Stimulated activated CD8-positive, alpha-beta memory T cell treated with anti-CD3 and anti-CD28 coated beads, Interleukin-7, amount 100 ng/mL, for 4 hours (primary cell): ENCODE measurements at places on chromosomes 5 and 9.

DNA sequence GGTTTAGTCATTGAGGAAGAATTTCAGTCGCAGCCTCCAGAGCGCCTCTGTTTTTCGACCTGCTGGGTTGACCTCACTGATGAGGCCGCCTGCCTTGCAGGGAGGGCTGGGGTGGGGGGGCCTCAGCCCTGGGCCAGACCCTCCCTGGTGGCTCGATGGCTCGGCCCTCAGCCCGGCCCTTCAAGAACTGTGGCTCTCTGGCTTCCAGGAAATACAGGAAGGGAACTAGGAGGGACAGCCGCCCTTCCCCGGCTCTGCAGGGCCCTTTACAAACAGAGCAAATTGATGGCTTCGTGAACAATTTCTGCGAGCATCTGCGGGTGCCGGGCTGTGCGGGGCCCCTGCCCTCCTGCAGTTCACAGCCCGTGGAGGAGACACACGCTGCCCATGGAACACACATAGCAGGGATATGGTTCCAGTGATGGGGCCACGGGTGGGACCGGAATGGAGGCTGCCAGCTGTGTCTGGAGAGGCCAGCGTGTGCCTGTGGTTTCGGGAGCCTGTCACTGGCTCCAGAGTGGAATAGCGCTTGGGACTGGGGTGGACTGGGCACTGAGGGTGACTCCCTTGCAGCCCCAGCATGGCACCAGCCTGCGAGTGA, 39.6 kb downstream of the COL5A1 start:
- DNase-seq = no peak

DNA sequence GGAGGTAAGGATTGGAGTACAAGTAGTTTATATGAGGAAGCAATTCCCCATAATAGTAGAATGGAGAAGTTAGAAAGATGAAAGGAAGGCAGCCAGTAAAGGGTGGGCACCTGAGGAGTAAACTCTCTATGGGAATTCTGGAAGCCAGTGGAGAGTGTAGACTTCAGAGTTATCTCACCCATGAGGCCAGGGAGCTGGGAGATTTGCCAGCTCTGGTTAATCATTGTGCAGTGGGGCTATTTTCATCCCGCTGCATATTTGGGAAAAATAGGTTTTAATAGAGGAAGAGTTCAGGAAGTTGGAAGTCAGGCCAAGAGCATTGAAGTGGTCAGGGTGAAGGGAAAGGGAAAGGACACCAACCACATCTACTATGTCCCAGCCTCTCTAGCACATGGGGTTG, 242.3 kb upstream of the BRINP1 start:
- no peak for DNase-seq

DNA sequence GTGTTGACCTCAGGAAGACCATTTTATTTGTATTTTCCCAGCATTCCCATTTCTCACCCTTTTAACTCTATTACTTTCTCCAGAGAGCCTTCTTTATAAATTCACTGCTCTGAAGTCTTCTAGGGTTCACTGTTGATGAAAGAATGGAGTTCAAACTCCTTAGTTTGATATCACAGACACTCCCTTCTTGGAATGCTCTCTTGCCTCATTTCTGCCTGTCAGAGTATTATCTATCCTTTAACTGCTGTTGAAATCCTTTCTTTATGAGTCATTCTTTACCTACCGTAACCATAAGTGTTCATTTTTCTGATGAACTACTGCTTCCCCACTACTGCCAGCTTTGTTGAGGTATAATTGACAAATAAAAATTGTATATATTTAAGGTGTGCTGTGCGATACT, 4.3 kb downstream of the RIC1 start:
- DNase-seq = no peak

- DNase-seq = no peak
Observed at GRCh38 chr5:88058625-88059024, 210.0 kb downstream of the TMEM161B start.

GRCh38 chr9:128733256-128733655, 9.3 kb upstream of the ZDHHC12 start:
- no peak for DNase-seq

GRCh38 chr5:56558131-56558745, 257.1 kb upstream of the MAP3K1 start:
- DNase-seq = no peak

- no peak for DNase-seq
Observed at GRCh38 chr9:71725590-71726338, 42.5 kb downstream of the CEMIP2 start.

DNA sequence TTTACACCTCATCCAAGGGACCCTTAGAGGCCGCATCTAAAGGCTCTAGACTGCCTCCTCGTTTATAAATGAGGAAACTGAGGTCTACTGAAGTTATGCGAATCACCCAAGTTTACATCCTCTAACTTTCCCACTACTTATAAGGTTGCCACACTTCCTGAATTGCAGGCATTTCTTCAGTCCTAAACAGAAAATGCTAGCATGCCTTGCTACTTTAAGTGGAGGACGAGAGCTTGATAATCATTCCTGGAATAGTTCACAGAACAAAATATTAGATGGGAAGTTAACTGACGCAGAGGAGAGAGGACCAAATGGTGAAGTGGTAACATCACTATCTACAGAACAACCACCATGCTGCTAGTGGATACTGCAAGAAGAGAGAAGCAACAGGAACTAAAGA, 85.8 kb downstream of the GNAQ start:
- DNase-seq = no peak

- no peak for DNase-seq
Observed at GRCh38 chr5:169668732-169669131, 31.7 kb downstream of the DOCK2 start.

- no peak for DNase-seq
Observed at GRCh38 chr5:38871790-38872551, 26.2 kb downstream of the OSMR start.

DNA sequence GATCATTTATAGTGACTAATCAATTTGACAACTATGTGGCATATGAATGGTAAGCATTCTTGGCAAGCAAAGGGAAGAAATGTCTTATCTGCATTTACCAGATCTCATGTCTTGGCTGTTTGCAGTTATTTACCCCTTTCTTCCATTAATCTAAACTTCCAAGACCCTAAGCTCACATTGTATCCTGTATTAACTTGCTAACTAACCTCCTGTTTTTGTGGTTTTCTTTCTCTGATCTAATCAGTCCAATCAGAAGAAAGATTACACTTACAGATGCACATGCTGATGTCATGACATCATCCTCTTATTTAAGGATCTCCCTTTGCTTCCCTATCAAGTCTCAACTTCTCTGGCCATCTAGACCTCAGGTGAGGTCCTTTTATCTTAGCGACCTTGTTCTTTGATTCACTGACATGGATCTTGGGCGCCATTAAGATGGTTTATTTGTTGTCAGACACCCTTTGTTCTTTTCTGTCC, 95.5 kb downstream of the F2RL2 start:
- no peak for DNase-seq

DNA sequence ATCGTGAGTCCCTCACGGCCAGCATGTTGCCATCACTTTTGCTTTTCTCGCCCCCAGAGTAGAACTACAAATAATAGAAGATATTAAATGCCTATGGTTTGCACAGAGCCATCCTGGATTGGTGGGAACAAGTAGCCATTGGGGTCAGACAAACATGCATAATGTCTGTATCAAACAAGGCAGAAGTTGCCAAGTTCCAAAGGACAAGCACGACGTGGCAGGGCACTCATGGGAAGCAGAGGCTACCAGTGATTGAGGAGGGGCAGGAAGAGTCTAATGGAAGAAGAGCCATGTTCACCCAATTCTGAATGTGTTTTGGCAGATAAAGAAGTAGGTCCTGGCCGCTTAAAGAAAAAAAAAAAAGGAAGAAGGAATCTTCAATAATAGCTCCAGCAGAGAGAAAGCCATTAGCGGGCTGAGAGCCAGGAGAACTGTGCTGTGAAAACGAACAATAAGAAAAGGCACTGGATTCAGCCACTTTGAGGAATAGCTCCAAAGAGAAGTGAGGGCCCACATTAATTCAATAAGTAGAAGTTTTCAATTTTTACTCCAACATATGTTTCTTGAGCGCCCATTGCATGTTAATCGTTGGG, 153.7 kb upstream of the ADCY2 start:
- DNase-seq = no peak

GRCh38 chr5:14465116-14465515, 116.5 kb upstream of the OTULINL start:
- no peak for DNase-seq

DNA sequence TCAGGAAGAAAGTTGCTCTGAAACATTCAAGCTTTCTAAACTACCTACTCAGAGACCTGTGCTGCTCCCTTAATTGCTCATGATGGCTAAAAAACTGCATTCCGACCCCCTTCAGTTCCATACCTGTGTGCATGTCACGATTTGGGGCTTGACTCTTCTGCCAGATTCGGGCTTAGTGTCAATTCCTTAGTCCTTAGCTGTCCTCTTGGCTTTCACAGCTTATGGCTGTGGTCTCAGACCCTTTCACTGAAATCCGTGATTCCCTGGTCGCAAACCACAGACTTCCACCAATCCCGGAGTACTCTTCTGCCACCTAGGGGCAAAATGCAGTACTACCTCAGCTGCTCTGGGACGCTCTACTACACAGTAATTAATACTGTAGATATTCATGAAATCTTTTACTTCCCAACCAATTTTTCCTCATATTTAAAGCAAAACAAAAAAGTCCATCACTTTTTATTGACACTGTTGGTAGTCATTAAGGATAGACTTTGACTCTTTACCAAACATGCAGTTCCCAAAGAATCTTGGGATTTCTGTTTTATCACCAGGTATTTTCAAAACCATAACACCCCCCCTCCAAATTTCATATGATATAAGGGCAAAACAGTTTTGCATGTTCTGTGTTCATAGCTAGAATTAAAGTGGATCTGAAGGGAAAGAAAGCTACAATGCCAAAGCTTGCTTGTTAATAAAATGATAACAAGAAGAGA, 617.4 kb downstream of the SLCO4C1 start:
- no peak for DNase-seq

GRCh38 chr5:4909086-4909485, 231.0 kb upstream of the ADAMTS16 start:
- no peak for DNase-seq

GRCh38 chr9:125747053-125747764, at the start of gene PBX3:
Gene PBX3, plus strand, starts transcription at chr9:125747373.
- DNase-seq = peak; percentile 54

- no peak for DNase-seq
Observed at GRCh38 chr5:172687940-172688339, 46.9 kb downstream of the NEURL1B start.

GRCh38 chr5:123147741-123148140, 58.7 kb downstream of the PRDM6 start:
- DNase-seq = no peak

GRCh38 chr5:151205411-151205810, 18.5 kb downstream of the CCDC69 start:
- no peak for DNase-seq

- no peak for DNase-seq
Observed at GRCh38 chr9:130142641-130143040, 29.6 kb upstream of the NCS1 start.

- DNase-seq = peak; percentile 13
Observed at GRCh38 chr9:96048104-96048955, 172.8 kb downstream of the ERCC6L2 start.

DNA sequence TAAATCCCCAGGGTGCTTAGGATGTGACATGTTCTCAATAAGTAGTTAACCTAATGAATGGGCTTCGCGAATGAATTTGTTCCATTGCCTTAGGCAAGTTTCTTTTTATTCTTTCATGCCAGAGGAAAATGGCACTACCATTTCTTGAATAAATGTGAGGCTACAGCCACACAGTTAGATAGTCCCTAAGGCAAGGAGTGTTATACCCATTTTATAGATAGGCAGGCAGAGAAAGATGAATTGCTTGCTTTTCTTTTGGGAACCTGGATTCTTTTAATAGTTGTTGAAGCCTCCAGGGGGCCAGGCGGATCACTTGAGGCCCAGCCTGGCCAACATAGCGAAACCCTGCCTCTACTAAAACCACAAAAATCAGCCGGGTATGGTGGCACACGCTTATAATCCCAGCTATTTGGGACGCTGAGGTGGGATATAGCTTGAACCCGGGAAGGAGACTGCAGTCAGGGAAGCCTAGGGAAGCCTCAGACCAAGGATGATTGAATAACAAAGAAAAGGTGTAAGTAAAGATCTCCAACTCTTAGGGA, 943 bp downstream of the NOP16 start:
- no peak for DNase-seq

GRCh38 chr5:133868946-133869518, 99.4 kb downstream of the C5orf15 start:
- peak; percentile 39 for DNase-seq

GRCh38 chr9:135049460-135049859, 38.0 kb upstream of the OLFM1 start:
- DNase-seq = no peak

DNA sequence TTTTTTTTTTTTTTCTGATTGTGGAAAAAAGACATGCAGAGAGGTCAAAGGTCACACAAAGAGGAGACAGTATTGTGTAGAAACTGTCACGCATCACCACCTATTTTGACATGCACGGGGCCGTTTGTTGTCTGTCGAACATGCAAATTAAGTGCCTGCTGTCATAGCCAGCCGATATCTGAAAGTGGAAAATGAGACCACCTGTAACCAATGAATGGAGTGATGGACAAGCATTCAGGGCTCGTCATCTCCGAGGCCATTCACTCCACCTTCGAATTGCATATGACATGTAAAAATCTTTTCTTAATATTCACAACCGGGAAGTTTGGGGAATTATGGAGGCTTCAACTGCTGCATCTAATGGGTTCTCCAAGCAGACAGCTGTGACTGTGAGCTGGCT, 512.2 kb upstream of the ADAMTS16 start:
- no peak for DNase-seq

DNA sequence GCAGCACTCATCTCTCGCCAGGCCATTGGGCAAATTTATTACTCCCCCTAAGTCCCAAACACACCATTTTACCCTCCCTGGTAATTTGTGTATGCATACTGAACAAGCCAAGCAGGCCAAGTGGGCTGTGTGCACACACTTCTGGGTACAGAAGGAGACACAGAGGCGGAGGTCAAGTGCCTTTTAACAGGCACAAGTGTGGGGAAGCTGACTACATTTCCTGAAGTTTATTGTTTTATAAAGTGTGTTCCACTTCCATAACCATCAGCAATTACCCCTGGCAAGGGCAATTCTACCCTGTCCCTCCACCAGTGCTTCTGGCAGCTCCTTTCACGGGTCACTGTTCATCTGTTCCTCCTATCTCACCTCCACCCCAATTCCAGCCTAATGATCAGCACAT, 93.9 kb downstream of the SETX start:
- no peak for DNase-seq

DNA sequence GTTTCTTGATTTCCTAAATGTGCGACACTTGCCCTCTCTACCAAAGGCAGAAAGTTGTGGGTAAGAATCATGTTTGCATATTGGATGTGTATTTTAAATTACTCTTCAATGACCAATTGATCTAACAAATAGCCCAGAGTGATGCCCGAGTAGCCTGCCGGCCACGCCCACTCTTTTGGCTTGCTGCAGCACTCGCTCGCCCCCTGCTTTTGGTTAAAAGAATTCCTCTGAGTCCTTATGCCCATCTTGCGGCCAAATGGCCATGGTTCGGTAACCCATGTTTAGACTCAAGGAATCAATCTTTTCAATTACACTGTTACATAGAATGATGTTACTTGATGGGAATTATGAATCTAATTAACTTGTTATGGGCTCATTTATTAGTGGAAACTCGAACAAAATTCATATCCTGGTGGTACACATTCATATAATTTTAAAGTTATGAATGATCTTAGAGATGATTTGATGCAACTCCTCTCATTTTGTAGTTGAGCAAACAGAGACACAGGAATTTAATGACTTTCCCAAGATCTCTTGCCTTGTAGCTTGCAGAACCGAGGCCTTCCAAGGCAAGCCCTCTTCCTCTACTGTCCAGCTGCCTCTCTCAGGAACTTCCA, 36.5 kb downstream of the PPIC start:
- no peak for DNase-seq
